ENCODE measurements at places on chromosomes 7 and 10. TPM values are rescaled to one million over a fixed set of nuclear protein-coding genes. Genes with fewer than 3 reads are reported as not detected.

DNA sequence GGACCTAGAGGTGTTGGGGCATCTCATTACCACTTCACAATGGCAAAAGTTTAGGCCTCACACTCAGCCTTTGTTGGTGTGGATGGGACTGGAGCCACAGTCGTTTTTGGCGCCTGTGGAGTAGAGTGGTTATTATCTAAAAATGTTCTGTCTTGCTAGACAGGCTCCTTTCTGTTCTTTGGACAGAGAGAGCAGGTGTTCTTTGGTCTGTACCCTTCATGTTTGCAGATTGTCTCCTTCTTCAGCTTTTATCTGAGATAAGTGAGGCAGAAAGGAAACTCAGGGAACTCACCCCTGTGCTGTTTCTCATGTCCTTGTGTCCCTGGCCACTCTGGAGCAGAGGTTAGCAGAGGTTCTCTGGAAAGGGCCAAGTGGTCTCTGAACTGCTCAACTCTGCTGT, 103.7 kb downstream of the CCNY start:
- no peaks in the 10 kb centered on the region for H3K27me3 ChIP-seq
- H3K36me3 ChIP-seq = 0 out of 2 replicates have a peak, but pooled peaks cover 4% of the 10 kb centered on the region
- no peak for DNase-seq
- H3K4me1 ChIP-seq = peaks cover 14% of the 10 kb centered on the region
- H3K4me3 ChIP-seq = no peak overlapping the region
- no peak overlapping the region for H3K27ac ChIP-seq

DNA sequence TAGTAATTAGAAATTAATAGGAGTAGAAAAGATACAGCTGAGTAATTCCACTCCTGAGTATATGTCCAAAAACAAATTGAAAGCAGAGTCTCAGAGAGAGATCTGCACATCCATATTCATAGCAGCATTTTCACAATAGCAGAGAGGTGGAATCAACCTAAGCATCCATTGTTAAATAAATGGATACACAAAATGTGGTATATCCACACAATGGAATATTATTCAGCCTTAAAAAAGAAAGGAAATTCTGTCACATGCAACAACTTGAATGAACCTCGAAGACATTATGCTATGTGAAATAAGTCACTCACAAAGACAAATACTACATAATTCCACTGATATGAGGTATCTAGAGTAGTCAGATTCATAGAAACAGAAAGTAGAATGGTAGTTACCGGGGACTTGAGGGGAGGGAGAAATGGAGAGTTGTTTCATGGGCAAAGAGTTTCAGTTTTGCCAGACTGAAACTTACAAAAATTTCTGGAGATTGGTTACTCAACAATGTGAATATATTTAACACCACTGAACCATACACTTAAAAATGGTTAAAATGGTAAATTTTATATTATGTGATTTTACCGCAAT, 18.4 kb downstream of the VTI1A start:
- no peak overlapping the region for H3K27ac ChIP-seq
- peaks cover 16% of the 10 kb centered on the region for H3K36me3 ChIP-seq
- no peak for DNase-seq
- H3K4me1 ChIP-seq = peaks cover 12% of the 10 kb centered on the region
- no peaks in the 10 kb centered on the region for H3K27me3 ChIP-seq

DNA sequence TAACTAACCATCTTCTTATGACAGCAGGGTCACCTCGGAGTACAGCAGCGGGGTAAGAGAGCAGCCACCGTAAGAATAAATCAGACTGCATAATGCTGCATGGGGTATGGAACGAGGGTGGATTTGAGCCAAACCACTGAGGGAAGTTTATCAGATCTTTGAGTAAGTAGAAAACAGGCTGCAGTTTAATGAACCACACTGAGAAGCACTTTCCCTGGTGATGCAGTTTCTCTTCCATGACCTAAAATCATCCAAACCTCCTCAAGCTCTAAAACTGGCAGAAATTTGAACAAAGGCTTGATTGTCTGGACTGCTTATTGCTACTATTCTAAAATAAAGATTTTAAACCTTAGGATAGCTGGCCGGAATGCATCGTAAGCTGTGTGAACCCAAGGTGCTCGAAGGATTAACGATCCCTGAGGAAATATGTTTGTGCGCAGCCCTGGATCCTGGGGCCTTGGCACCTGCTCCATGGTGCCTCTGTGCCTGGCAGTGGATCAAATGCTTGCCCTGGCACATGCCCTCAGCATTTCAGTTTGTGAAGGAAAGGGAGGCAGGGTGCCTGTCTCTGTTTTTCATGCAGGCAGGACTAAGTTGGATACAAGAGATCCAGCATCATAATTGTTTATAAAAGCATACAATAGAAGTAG, 322.7 kb downstream of the LHFPL3 start:
- H3K27me3 ChIP-seq = peaks cover 9% of the 10 kb centered on the region
- H3K36me3 ChIP-seq = no peaks in the 10 kb centered on the region
- no peaks in the 10 kb centered on the region for H3K4me1 ChIP-seq
- no peak overlapping the region for H3K27ac ChIP-seq
- H3K4me3 ChIP-seq = no peak overlapping the region

The SFTPD gene
- not detected for total RNA-seq

- no peak overlapping the region for H3K4me3 ChIP-seq
- H3K36me3 ChIP-seq = no peaks in the 10 kb centered on the region
- no peaks in the 10 kb centered on the region for H3K27me3 ChIP-seq
- DNase-seq = peak; percentile 10
Observed at GRCh38 chr10:108788891-108789290, 1134.4 kb downstream of the XPNPEP1 start.

- H3K36me3 ChIP-seq = no peaks in the 10 kb centered on the region
- DNase-seq = peak; percentile 5
- H3K4me3 ChIP-seq = no peak overlapping the region
- H3K4me1 ChIP-seq = peaks cover 12% of the 10 kb centered on the region
Observed at GRCh38 chr10:15627617-15628196, 92.0 kb downstream of the ITGA8 start.

- H3K27ac ChIP-seq = no peak overlapping the region
- H3K27me3 ChIP-seq = no peaks in the 10 kb centered on the region
- no peak for DNase-seq
- peaks cover 13% of the 10 kb centered on the region for H3K4me1 ChIP-seq
- no peak overlapping the region for H3K4me3 ChIP-seq
Observed at GRCh38 chr7:6320791-6321190, 48.4 kb upstream of the CYTH3 start.

DNA sequence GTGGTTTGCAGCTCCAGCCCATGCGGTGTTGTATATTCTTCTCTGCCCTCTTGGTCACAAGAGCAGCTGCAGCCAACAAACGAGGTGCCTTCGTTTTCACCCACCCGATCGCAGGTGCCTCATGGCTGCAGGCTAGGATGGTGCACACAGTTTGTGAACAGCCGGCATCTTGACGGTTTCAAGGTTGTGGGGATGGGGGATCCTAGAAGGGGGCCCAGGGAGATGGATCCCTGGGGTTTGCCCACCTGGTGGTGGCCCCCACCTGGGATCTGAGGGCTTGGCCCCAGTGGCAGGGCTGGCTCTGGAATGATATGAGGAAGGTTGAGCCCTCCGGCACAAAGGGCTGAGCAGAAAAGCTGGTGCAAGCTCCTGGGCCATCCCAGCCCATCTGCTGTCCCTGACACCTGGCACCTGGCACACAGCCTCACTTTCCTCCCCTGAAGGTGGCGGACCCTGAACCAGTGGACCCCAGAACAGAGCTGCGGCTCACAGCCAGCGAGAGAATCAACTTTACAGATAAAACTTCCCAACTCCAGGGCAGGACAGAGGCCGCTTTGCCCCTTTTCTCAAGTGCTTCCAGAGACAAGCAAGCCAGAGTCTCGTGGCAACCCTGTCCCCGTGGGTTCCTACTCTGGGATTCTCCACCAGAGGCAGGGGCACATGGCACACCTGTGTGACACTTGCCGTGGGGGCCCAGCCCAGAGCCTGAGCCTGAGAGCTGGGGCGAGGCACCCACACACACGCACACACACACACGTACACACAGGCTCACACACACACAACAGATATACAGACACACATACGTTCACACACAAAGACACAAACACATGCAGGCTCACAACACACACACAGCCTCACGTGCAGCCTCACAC, 177.3 kb upstream of the PPP2R2D start:
- H3K4me3 ChIP-seq = no peak overlapping the region
- H3K36me3 ChIP-seq = no peaks in the 10 kb centered on the region
- no peaks in the 10 kb centered on the region for H3K27me3 ChIP-seq
- no peaks in the 10 kb centered on the region for H3K4me1 ChIP-seq
- no peak overlapping the region for H3K27ac ChIP-seq

- 0 out of 2 replicates have a peak overlapping the region, but pooled peaks have one; percentile 10 for H3K27ac ChIP-seq
- H3K4me3 ChIP-seq = no peak overlapping the region
- peaks cover 10% of the 10 kb centered on the region for H3K4me1 ChIP-seq
- DNase-seq = peak; percentile 67
- peaks cover 10% of the 10 kb centered on the region for H3K36me3 ChIP-seq
Observed at GRCh38 chr10:6211671-6212635, 9.2 kb downstream of the PFKFB3 start.

The MALRD1 gene
- total RNA-seq = not detected

GRCh38 chr7:29946428-29947186, 43.0 kb downstream of the SCRN1 start:
- DNase-seq = peak; percentile 42
- H3K4me1 ChIP-seq = no peaks in the 10 kb centered on the region
- peaks cover 39% of the 10 kb centered on the region for H3K36me3 ChIP-seq
- H3K27ac ChIP-seq = no peak overlapping the region
- H3K4me3 ChIP-seq = no peak overlapping the region

DNA sequence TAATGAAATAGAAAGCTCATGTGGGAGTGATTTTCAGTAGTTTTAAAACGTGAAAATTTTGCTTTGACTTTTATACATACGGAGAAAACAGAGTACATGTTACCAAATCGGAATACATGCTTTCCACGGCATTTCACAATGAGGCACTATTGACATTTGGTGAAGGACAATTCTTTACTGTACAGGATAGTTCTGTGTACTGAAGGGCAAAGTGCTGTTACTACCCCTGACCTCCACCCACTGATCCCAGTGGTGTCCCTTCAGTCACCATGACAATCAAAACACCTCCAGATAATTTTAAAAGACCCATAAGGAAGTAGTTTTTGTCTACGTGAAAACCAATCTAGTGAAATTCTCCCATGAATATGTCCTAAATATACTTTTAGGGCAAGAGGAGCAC, 33.1 kb upstream of the ANK3 start:
- no peak overlapping the region for H3K27ac ChIP-seq
- no peaks in the 10 kb centered on the region for H3K27me3 ChIP-seq
- H3K36me3 ChIP-seq = no peaks in the 10 kb centered on the region
- H3K4me3 ChIP-seq = no peak overlapping the region
